Myocyte (in vitro differentiated cells): ENCODE measurements at places on chromosomes 3 and 15. TPM values are rescaled to one million over a fixed set of nuclear protein-coding genes. Genes with fewer than 3 reads are reported as not detected.

DNA sequence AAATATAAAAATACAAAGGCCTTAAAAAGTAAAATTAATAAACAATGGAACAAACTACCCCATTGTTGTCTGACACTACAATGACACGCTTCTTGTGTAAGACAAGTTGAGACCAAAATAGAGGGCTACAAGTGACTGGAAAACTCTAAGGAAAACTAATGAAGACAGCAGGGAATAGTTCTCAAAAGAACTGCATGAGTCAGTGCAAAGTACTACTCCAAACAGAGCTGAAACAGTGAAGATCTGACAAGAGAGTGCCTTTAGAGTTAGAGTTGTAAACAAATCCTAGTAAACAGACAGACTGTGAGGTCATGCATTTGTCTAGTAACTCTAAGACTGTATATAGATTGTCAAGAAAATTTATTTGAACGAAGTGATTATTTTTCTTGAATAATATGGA, 233.9 kb downstream of the BBX start:
- DNase-seq = no peak

- DNase-seq = peak; percentile 9
Observed at GRCh38 chr3:134904776-134905646, 110.0 kb downstream of the EPHB1 start.

GRCh38 chr15:63797116-63797515, 36.6 kb downstream of the HERC1 start:
- DNase-seq = no peak

Gene XCR1
- not detected in 2 replicates for total RNA-seq

DNA sequence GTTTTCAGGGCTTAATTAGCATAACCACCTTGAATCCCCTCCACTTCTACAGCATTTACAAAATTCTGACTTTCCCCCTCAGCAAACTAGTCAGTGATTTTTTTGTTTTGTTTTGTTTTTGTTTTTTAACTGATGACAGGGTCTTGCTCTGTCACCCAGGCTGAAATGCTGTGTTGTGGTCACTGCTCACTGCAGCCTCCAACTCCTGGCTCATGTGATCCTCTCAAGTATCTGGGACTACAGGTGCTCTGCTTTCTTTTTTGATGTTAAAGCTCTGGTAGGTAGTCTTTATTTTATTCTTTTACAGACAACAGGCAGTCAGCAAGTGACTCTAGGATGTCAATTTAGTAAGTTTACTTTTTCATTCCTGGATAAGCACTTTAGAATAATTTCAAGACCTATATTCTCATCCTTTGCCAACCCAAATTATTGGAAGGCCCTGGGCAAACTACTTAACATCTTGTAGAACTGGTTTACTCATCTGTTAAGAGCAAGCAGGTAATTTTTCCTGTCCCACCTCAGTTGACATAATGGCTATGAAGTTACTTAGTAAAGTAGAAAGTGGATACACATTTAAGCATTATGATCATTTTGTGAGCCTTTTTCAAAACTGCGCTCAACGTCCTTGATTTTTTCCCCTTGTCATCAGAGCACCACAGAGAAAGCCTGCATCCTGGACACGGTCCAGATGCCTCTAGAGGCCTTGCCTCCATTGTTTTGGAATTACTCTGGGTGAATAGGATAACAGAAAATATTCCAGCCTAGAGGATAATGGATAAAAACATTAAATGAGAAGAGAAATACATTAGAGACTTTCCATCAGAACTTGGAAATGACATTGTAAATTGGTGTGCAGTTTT, 69.9 kb upstream of the NDUFB4 start:
- no peak for DNase-seq

DNA sequence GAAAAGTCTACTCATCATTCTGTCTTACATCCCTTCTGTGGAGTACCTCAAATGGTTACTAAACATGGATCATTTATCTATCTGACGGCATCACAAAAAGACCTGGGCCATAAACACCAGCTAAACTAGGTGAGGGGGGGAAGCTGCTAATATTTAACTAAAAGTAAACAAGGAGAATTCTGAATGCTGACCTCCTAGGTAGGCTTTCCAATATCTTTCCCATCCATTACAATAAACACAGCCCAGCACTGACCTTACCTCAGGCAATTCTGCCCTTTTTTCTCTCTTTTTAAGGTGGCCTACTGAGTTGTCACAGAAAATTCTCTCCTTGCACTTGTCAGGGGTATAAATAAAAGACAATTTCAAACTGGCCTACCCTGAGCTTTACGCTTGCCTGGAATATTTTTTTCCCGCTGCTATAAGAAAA, 33.1 kb downstream of the USF3 start:
- no peak for DNase-seq

Gene MME
- 132 and 149 TPM in 2 replicates for total RNA-seq

- DNase-seq = peak; percentile 90
Observed at GRCh38 chr3:123053107-123053506, 13.7 kb upstream of the PDIA5 start.

Gene CACNA1D
- not detected in 2 replicates for total RNA-seq

DNA sequence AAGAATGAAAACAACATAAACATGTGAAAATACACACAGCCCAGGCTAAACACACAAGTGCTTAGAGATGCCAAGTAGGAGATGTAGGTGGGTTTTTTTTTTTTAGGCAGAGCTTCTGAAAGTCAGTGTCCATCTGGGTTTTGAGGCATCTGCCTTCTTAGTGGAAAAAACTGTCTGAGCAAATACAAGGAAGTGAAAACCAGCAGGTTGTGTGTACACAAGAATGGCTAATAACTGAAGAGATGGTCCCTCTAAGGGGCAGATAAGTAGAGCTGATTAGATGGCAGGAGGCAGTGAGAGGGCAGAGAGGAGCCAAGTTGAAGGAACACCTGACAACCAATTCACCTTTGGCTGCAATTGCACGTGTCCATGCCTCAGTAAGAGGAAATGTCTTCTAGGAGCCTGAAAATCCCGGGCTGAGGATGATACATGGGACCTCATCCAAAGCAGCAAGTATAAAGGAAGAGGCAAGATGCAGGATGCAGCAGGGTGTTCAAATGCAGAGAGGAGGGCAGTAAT, 34.9 kb downstream of the CYP19A1 start:
- DNase-seq = no peak

Gene APOD
- 3.6 and 5.5 TPM in 2 replicates for total RNA-seq

GRCh38 chr3:124116906-124117305, 125.0 kb upstream of the ROPN1 start:
- no peak for DNase-seq

Gene ELL3
- total RNA-seq = 2.2 and 2.7 TPM in 2 replicates

GRCh38 chr15:94793641-94794040, 562.3 kb downstream of the MCTP2 start:
- no peak for DNase-seq

GRCh38 chr3:172467170-172467824, 19.0 kb upstream of the GHSR start:
- DNase-seq = peak; percentile 56

Gene SLC30A4
- total RNA-seq = 7.2 and 8.2 TPM in 2 replicates

GRCh38 chr3:61334783-61335182, 83.5 kb upstream of the FHIT start:
- no peak for DNase-seq

- no peak for DNase-seq
Observed at GRCh38 chr15:78044407-78045155, 32.9 kb downstream of the TBC1D2B start.
